ENCODE measurements at places on chromosomes 4 and X. TPM values are rescaled to one million over a fixed set of nuclear protein-coding genes. Genes with fewer than 3 reads are reported as not detected.
A peak's percentile ranks its signal among the peaks of the same experiment; 100 is the strongest.

DNA sequence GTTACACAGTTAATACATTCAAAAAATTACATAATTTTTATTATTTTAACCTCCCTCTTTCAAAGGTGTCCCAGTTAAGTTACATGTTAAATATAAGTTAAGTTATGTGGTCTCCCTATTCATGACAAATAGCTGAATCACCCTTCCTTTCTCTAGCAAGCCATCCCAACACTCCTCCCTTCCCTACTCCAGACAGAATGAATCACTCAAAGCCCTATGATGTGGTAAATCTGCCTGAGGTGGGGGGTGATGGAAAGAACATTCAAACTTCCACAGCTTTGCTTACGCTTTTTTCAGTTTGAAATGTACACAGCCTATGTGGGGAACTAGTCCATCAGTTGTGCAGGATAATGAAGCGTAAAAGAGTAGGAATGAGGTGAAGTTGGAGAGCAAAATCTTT, 90.2 kb downstream of the CXCL13 start:
- no peak for DNase-seq

GRCh38 chrX:147850875-147851274, 60.8 kb upstream of the FMR1 start:
- no peak for DNase-seq

GRCh38 chrX:41548411-41548810, 101.3 kb downstream of the NYX start:
- DNase-seq = no peak

DNA sequence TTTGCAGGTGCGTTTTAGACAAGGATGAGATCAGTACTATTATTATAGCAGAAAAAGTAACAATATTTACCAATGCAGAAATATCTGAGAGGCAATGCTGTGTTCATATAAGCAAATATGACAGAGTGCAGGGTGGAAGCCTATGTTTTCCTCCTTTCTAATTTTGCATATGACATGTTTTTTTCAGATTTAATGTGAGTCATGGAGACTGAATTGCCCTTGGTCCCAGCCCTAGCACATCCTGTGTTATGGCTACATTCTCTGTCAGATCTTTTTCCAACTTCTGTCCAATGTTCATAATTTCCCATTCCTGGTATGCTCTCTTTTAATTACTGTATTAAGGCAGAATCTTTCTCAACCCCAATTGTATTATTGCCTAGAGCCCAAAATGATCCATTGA, 165.6 kb downstream of the SLC7A11 start:
- no peak for DNase-seq

- no peak for DNase-seq
Measured at GRCh38 chr4:78660559-78660958, 109.0 kb downstream of the ANXA3 start.

- DNase-seq = peak; percentile 60
Measured at GRCh38 chrX:14528629-14529289, 577 bp upstream of the GLRA2 start.

GRCh38 chr4:74072739-74073138, 26.3 kb downstream of the CXCL2 start:
- DNase-seq = no peak

DNA sequence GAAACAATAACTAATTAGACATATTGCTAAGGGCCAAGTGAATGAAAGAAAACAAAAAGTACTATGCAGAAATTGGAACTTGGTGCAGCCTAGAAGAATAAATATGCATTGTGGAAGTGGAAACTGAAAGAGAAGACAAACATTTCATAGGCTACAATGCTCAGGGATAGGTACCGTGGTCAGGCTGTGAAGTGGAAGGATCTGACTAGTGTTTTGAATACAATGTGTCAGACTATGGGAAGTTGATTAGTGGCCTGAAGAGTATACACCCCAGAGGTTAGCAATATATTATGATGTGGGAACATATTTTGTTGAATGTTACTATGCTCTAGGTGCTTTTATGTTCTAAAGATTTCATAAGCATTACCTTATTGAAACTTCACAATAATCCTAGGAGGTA, 36.8 kb downstream of the GPRIN3 start:
- no peak for DNase-seq

DNA sequence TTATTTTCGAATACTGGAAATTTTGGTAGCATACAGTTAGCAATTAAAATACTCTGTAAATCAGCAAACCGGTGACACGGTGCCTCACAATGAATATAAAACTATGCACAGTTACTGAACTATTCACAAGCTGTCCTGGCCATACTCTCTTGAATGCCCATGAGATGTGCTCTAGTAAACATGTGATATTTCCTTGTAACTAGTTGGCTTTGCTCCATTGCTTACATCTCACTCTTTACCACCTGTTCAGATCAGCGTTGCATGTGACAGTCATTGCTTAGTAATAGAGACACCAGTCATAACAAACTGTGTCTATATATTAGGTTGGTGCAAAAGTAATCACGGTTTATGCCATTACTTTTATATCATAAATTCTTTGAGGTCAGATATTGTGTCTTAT, 897.9 kb upstream of the FTHL17 start:
- DNase-seq = no peak

- no peak for DNase-seq
Measured at GRCh38 chr4:79917246-79917645, 155.8 kb downstream of the ANTXR2 start.

- no peak for DNase-seq
Measured at GRCh38 chr4:60366661-60367060, 833.5 kb upstream of the ADGRL3 start.

DNA sequence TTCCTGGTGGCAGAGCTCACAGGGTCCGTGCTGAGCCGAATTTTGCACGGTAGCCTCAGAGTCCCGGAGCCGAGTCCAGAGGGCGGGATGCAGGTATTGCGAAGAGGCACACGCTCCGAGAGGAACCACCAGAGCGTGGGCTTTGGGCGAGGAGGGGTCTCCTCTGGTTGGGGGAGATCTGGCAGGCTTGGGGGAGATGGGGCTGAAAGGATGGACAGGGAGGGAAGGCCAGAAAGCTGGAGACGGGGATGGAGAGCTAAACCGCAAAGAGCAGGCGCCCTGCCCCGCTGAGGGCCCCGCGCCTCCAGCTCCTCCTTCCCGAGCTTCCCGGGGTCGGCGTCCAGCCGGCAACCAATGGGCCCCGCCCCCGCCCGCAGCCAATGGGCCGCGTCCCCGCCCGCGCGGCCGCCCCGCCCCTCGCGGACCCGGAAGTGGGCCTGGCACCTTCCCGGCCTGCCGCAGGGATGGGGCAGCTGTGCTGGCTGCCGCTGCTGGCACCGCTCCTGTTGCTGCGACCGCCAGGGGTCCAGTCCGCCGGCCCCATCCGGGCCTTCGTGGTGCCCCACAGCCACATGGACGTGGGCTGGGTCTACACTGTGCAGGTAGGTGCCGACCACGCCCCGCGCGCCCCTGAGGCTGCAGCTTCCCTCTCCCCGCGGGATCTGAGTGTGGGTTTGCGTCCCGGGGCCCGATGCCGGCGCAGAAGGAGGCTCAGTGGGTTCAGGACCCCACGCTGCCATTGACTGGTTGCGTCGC, at the start of gene MAN2B2:
TSS of gene MAN2B2 (plus strand) at position 443 of the 756 bp plus-strand sequence. CDS start at position 465, 22 bp downstream.
- peak; percentile 91 for DNase-seq

DNA sequence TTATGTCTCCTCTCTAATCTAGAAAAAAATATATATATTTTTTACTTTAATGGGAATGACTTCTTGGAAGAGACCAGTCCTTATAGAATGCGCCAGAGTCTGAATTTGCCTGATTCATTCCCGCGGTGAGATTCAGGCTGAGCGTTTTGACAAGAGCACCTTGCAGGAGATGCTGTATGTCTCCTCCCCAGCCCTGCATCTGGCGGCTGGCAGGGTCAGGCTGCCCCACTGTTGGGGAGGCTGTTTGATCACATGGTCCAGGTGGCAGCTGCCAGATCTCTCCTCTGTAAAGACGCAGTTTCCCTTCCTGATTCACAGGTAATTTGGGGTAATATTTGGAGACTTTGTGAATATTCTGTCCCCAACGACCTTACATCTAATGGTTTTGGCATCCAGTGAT, 9.7 kb downstream of the PDZD4 start:
- DNase-seq = no peak

DNA sequence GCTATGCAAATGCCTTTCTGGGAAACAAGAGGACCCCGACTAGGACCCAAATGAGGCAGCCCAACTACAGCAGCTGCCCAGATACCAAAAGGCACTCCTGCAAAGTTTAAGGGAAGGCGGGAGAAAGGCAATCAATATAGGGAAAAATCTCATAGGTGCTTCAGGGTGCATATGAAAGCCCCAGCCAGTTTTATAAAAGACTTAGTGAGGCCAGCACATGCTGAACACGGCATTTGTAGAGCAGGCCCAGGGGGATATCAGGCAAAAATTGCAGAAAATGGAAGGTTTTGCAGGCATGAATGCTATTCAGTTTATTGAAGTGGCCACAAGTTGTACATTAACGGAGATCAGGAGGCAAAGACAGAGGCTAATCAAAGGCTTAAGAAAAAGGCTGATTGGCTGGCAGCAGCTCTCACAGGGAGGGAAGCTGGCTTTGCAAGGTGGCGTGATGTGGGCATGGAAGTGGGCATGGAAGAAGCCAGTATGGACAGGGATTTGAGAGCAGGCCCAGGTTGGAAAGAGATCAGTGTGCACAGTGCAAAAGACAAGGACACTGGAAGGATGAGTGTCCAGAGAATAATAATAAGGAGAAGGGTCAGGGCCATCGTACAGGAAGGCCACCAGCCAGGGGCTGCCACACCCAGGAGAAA, 37.7 kb upstream of the UGT2B7 start:
- DNase-seq = no peak

- DNase-seq = peak; percentile 45
Measured at GRCh38 chrX:18354369-18355223, at the start of gene SCML2. Gene SCML2, minus strand, starts transcription at chrX:18354688. Its CDS starts 20,617 bp downstream, at chrX:18334071.

- DNase-seq = no peak
Measured at GRCh38 chrX:65910899-65911298, 129.0 kb downstream of the VSIG4 start.

DNA sequence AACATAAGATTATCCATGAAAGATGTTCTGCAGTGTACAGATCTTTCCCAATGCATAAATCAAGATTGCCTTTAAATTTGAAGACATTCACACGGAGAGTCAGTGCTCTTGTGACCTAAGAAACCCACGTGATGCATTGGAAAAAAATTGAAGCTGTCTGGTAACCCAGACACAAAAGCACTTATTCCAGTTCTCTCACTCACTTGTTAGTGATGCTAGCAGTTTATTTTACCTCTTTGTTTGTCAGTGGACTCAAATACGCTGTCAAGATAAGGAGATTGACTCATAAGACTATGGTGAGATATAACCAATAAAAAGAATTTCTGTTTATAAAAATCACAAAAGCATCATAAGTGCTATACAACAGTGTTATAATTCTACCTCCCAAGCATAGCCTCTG, 245.8 kb upstream of the SMIM31 start:
- no peak for DNase-seq

GRCh38 chrX:114962209-114962608, 55.2 kb downstream of the IL13RA2 start:
- DNase-seq = no peak

GRCh38 chrX:40617566-40617965, 5.7 kb upstream of the MPC1L start:
- no peak for DNase-seq

DNA sequence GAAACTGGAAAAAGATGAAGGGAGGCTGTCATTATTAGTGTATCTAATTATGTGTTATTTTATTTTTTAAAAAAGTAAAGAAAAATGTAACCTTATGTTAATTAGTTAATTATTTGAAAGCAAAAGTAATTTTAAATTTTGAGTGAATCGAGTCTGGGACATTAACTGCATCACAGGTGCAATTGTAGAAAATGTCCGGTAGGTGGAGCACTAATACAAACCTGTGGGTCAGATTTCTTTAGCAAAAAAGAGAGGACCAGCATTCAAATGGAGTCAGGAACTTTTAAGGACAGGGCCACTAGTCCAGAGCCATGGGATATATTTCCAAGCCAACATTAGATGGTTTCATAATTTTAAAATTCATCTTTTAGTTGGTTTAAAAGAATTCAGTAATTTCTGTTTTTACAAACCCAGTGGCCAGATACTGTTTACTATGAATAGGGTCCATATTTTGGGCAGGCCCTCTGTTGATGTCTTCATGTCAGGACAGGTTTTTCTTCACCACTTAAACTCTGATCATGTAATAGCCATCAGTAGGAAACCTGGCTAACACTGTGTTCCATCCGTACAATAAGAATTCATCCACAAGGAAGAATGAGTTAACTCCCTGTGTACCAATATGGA, 27.2 kb downstream of the BST1 start:
- DNase-seq = no peak

- no peak for DNase-seq
Measured at GRCh38 chr4:3408793-3409330, 32.9 kb upstream of the HGFAC start.

DNA sequence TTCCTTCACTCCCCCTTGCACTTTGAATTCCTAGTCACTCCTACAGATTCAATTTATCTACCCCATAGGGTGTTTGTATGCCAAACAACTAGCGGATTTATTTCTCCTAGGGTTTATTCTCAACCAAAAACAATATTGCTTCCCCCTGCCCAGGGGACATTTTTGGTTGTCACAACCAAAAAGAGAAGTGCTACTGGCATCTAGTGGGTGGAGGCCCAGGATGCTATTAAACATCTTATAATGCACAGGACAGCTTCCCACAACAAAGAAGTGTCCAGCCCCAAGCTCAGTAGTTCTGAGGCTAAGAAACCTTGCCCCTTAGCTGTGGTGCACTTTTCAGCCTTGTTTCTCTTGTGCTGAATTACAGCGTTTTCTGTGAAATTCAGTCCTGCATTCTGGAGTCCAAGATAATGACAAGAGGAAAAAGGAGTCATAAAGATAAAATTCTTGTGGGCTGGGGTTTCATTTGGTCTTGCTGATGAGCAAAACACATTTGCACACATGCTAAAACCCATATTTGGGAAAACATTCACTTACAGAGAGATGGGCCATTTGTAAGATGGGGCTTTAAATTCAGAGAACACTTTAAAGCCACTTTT, 11.2 kb upstream of the SYTL4 start:
- DNase-seq = no peak

The CXCR3 gene
- not detected for polyA plus RNA-seq

The ERCC6L gene
- 0.23 TPM for polyA plus RNA-seq

The SLC6A14 gene
- not detected for polyA plus RNA-seq

The TECRL gene
- polyA plus RNA-seq = not detected

The FGF13 gene
- polyA plus RNA-seq = 5.7 TPM

The XAGE1B gene
- polyA plus RNA-seq = not detected

The SASH3 gene
- 8.2 TPM for polyA plus RNA-seq

The TAB3 gene
- polyA plus RNA-seq = 15.8 TPM

The EOLA1 gene
- 17.2 TPM for polyA plus RNA-seq

The MAGEB17 gene
- not detected for polyA plus RNA-seq

The NAA10 gene
- 64.9 TPM for polyA plus RNA-seq

Data from ovary (tissue), 10 donors.